Neural progenitor cell (in vitro differentiated cells): ENCODE measurements at places on chromosomes 3 and 15. TPM values are rescaled to one million over a fixed set of nuclear protein-coding genes. Genes with fewer than 3 reads are reported as not detected.

The SRGAP3 gene
- 35.7 and 59.3 TPM in 2 replicates for total RNA-seq

GRCh38 chr15:34783431-34783830 is 11.9 kb downstream of the ACTC1 start:
- DNase-seq = no peak

DNA sequence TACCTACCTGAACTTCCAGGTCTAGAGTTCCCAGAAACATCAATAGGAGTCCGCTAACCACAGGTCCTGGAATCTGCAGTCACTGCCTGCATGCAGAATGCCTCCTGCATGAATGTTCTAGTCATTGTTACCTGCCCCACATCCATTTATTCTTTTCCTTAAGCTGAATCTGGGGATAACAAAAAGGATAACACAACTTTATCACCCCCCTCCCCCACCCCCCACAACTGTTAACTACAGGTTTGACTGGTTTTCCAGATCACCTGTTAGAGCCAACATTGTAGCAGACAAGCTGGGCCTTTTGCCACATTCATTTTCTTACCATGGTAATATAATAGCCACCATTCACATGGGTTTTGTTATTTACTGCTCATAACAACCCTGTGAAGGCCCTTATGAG is 4.6 kb upstream of the CTSH start:
- DNase-seq = no peak

DNA sequence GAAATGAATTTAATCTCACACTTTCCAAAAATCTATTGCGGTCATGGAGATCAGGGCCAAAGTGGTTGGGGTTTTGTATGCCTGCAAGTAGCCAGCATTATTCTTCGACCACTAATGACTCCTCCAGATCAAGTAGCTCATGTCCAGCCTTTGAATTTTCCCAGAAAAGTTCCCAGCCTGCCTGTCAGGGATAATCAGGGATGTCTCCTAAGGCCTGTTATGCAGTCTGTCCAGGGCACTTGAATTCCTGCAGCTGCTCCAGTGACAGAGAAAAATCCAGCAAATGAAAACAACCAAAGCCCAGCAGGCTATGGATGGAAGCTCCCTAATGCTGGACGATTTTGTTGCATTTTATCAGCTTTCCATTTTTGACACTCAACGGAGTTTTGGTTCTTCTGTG is 215.4 kb downstream of the ADAMTSL3 start:
- peak; percentile 12 for DNase-seq

The SNX22 gene
- 4.0 and 6.4 TPM in 2 replicates for total RNA-seq

DNA sequence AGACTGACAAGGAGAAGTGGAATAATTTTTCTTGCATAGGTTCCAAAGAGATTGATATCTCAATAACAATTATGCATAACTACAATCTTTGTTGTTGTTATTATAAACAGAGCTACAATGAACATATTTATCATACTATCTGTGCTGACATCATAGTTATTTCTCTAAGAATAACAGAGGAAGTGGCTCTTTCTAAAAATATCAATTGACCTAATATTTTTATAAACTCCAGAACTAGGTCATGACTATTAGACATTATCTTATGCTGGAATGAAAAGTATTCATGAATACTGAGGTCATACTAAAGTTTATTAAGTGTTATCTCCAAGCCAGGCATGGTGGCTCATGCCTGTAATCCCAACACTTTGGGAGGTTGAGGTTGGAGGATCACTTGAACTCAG is 114.1 kb downstream of the DCLK3 start:
- DNase-seq = no peak

DNA sequence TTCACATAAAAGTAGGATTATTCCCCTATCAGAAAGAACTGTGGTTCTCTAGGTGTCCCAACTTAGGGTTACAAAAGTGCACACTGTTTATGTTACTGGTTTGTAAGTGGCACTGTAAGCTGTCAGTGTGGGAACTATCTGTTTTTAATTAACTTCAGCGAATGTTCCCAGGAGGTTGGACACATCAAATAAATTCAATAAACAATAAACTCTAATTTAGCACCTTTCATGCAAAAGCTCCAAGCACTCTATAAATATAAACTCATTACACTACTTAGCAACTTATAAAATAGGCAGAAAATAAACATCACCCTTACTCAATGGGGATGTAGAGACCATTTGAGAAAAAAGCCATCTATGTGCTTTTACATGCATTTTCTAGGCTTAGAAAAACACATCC is 168.4 kb upstream of the SLC2A2 start:
- DNase-seq = no peak

- DNase-seq = no peak
Observed at GRCh38 chr3:53147151-53147902, 13.7 kb upstream of the PRKCD start.

The PPP2R3A gene
- total RNA-seq = 24.1 and 41.5 TPM in 2 replicates

DNA sequence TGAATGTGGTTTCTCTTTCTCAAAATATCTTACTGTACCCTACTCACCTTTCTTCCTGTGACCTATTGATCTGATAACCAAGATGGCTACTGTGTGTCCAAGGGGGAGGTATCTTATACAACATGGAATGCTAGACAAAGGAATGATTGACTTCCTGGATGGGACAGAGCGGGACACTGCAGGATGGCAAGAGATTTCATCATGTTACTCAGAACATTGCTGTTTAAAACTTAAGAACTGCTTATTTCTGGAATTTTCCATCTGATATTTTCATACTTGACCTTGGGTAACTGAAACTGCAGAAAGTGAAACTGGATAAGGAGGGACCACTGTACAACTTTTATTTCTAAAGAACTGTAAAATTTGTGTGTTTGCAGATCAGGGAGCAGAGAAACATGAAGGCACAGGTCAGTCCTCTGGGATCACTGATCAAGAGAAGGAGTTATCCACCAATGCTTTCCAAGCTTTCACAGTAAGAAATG is 18.5 kb downstream of the CNOT10 start:
- DNase-seq = no peak

- DNase-seq = no peak
Observed at GRCh38 chr3:196992461-196993065, 23.9 kb upstream of the PIGZ start.

The TRIM42 gene
- total RNA-seq = not detected in 2 replicates

DNA sequence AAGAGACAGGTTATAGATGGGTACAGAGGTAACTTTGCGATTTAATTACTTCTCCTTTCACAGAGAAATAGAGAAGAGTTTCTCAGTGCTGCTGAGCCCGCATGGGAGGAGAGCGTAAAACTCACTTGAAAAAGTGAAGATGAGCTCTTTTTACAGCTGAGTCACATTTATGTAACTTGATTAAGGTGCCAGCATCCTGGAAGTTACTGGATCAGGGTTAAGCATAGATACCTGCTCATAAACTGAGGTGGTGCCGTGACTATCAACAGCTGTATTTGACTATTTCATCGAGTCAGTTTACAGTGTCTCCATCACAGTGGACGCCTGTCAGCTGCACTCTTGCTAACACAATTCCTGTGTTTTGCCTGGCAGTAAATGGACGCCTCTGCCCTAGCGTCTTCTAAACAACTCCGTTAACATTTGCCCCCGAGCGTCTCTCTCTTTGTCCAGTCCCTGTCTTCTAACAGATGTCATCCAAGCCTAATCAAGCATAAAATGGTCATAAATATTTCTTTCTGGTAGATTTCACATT is 414.6 kb downstream of the FOXP1 start:
- DNase-seq = peak; percentile 14

- DNase-seq = no peak
Observed at GRCh38 chr3:188712248-188712924, 459.4 kb upstream of the TPRG1 start.

The RBM6 gene
- total RNA-seq = 126 and 170 TPM in 2 replicates

The SLC9A9 gene
- total RNA-seq = 0.22 and 0.50 TPM in 2 replicates

The ACP3 gene
- total RNA-seq = not detected in 2 replicates

The CHRM5 gene
- not detected in 2 replicates for total RNA-seq

- DNase-seq = no peak
Observed at GRCh38 chr15:85047271-85047948, 65.8 kb downstream of the PDE8A start.

DNA sequence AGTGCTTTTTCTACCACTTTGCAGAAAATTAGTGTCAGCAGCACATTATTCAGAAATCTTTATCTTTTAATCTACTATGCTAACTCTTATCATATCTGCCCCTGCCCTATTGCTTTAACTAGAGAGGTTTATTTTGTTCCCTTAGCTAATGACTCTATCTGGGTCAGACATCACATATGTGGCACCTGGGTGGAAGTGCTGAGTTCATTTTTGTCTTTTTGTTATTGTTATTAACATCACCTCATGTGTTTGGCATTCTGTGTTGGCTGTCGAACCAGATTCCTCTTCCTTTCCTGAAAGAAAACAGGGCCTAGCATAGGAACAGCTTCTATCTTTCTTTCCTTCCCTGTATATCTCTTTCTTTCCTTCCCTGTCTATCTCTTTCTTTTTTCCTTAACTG is 100.7 kb downstream of the RBMS3 start:
- no peak for DNase-seq

DNA sequence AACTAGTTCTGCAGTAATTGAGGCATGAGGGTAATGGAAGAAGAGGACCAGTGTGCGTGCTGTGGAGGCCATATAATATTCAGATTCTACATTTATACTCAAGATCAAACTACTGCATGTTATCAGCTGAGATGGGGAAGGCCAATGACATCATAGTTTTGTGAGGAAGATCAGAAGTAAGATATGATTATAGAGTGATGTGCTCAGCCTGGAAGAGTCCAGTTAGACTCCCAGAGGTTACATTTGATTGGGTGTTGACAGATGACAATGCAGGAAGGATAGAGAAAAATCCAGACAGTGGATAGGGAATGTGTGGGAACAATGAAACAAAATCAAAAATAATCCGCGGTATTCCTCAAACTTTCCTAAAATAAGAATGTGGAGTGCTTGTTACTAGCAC is 35.4 kb downstream of the GOLIM4 start:
- DNase-seq = no peak

- DNase-seq = no peak
Observed at GRCh38 chr3:141767066-141767465, 3.9 kb downstream of the GRK7 start.

GRCh38 chr3:52322466-52322865 is 6.3 kb downstream of the DNAH1 start:
- no peak for DNase-seq

- DNase-seq = no peak
Observed at GRCh38 chr3:53062905-53063304, 17.0 kb upstream of the SFMBT1 start.

- no peak for DNase-seq
Observed at GRCh38 chr15:68687136-68687735, 108.4 kb downstream of the CORO2B start.

DNA sequence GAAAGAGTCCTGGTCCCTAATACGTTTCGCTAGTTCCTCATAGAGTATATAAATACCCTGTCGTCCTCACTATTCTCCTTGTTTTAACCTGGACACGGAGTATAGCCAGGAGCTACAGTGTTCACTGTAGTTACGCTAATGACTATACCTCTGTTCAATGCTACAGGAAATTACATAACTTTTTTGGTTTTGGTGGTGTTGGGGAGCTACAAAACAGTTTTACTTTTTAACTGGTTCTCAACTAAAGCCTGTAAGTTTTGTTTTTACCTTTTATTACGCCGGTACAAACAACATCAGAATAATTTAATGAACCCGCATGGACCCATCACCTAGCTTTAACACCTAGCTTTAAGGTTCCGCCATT is 1.5 kb downstream of the LMLN start:
- DNase-seq = no peak

- DNase-seq = no peak
Observed at GRCh38 chr3:42850263-42850662, 25.4 kb downstream of the CYP8B1 start.

DNA sequence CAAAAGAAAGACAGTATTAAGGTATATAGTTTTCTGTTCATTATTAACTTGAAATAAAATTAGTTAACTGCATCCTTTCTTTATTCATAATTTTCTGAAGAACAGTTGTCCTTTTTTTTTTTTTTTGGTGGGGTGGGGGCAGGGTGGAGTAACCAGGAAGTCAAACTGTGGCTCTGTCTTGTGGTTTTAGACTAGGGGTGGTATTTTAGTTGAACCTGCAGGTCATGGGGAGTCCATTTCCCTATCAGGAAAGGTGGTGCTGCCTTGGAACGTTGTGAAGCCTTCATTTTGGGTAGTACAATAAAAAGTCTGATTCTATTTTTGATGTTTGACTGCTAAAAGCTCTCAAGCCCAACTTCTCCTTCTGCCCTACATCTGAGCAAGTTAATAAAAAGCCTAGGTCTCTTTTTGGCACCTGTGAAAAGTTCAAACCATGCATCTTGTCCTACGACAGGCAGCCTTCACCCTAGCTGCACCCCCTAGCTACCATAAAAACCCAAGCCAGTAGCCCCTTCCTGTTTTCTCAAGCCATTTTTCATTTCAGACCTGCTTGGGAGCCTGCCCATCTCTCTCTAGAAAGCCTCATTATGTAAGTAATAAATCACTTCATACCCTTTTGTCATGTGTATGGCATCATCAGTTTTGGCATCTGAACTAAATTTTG is 31.2 kb upstream of the RIOX2 start:
- DNase-seq = no peak

GRCh38 chr3:60553144-60553543 is 698.1 kb downstream of the FHIT start:
- no peak for DNase-seq

- no peak for DNase-seq
Observed at GRCh38 chr3:65343736-65344135, 655.9 kb upstream of the ADAMTS9 start.

GRCh38 chr3:88142094-88142624 is 7.6 kb upstream of the C3orf38 start:
- DNase-seq = no peak
